ENCODE measurements at places on chromosomes 3 and 15.

DNA sequence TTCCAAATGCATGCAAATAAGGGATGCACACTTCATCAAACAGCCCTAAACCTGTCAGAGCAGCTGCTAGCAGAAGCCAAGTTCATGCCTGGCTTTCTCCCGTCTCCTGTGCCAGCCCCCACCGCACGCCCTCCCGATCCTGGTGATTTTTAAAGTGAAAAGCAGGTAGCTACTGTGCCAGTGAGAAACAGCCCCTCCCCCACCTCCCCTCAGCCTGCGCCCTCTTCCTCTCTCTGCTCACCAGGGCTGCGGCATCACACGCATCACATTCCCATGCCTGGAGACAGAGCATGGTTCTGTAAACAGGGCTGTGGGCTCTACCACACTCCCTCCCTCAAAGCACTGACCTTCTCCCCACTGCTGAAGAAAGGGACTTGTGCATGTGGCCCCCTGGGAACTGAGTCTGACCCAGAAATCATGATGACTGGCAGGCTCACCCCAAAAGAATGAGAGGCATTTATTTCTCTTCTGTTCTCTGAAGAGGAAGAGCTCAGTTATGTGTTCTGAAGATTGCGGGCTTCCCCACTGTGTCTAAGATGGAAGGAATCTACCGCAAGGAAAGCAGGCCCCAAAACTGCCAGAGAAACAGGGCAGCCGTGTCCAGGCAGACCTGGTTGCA is 14.5 kb upstream of the SLC6A1 start:
- peak; percentile 83 for DNase-seq

DNA sequence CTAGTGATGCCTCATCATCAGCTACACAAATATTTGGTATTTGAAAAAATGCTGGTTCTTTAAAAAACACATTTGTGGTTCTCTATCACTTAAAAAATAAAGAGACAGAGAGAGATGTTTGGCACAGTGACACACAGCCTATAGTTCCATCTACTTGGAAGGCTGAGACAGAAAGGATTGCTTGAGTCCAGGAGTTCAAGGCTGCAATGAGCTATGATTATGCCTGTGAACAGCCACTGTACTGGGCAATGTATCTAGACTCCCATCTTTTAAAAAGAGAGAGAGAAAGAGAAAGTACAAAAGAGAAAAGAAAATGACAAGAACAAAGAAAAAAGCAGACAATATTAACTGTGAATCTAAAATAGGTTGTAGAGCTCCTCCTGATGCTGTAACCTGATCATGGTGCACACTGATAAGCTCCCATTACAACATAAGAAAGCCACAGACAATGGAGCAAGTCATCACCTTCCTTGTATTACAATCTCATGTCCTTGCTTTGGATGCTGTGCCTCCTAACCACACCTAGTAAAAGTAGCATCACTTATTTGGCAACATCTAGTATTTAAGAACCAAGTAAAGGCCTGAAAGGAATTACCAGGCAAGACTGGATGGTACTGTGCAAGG is 31.7 kb upstream of the MAP4 start:
- no peak for DNase-seq

DNA sequence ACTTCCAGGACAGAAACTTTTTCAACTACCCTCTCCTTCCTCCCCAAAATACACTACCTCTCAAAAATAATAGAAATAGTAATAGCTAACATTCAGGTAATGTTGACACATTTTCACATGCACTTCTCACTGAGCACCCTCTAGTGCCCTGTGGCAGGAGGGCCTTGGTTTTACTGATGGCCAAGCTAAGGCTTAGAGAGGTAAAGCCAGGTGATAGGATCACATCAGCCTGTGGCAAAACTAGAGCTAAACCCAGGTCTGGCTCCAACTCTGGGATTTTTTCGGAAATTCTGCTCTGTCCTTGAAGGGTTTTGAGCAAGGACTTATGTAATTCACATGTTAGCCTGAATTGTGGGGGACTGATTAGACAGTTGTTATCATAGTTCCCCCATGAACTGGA is 922 bp upstream of the TAMM41 start:
- DNase-seq = no peak

DNA sequence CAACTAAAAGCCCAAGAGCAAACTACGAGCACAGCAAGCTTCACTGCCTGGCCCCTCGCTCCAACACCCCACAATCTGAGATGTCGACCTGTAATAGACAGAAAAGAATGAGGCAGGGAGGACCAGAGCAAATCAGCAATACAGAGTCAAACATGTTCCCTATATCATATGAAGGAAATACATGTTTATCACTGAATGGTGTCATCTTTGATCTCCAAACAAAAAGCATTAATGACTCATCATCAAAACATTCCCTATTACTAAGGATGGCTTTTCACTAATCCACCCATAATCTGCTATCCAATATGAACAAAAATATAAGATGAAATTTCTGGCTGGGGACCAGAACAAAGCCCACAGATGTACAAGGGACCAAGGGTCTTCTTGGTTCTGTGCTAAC is 34.7 kb downstream of the MYO5A start:
- DNase-seq = no peak

DNA sequence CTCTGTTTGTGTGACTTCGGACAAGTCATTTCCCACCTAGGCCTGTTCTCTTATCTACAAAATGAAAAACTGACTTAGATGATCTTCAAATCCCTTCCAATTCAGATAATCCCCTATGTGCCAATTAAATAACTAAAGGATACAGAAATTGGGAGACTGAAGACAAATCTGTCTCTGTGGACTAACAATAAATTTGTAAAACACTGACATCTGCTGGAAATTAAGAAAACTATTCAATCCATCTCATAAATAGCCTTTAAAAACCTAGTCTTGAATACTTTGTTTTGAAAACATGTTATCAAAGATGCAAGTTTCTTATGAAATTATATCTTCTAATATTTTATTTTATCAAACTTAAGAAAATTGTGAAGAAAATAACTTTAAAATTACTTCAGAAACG is 38.3 kb downstream of the MTHFS start:
- peak; percentile 45 for DNase-seq

GRCh38 chr15:81813215-81813614 is 232.6 kb downstream of the MEX3B start:
- no peak for DNase-seq

GRCh38 chr3:110420158-110420641 is 651.4 kb upstream of the NECTIN3 start:
- DNase-seq = no peak

GRCh38 chr15:64751464-64751863 is 23.9 kb downstream of the RBPMS2 start:
- DNase-seq = no peak

DNA sequence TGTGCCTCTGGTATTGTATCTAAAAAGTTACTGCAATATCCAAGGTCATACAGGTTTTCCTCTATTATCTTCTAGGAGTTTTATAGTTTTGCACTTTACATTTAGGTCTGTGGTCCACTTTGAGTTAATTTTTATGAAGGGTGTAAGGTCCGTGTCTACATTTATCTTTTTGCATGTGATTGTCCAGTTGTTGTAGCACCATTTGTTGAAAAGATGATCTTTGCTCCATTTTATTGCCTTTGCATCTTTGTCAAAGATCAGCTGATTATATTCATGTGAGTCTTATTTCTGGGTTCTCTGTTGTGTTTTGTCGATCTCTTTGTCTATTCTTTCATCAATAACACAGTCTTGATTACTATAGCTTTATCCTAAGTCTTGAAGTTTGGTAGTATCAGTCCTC is 6.7 kb downstream of the CHRNA7 start:
- DNase-seq = no peak

DNA sequence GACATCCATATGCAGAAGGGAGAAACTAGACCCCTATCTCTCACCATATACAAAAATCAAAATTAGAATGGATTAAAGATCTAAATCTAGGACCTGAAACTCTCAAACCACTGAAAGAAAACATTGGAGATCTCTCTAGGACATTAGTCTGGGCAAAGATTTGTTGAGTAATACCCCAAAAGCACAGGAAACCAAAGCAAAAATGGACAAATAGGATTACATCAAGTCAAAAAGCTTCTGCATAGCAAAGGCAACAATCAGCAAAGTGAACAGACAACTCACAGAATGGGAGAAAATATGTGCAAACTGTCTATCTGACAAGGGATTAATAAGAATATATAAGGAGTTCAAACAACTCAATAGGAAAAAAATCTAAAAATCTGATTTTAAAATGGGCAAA is 54.8 kb downstream of the MYO9A start:
- no peak for DNase-seq

DNA sequence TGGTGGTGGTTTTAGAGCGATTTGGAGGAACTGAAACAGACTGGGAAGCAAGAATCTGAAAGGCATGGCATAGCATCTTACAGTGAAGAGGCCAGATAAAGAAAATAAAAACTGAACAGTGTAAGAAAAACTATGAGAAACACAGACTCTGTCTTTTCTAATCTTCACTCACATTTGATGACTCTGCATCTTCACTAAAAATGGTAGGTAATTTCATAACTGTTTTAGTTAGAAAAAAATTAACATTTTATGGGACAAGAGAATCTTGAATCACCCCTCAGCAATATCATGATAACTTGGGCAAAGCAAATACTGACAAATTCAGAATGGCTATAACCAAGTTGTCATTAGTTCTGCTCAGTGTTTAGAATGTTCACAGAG is 812.6 kb downstream of the MCTP2 start:
- DNase-seq = no peak

GRCh38 chr3:100360757-100361496 is 26.4 kb downstream of the NIT2 start:
- no peak for DNase-seq

DNA sequence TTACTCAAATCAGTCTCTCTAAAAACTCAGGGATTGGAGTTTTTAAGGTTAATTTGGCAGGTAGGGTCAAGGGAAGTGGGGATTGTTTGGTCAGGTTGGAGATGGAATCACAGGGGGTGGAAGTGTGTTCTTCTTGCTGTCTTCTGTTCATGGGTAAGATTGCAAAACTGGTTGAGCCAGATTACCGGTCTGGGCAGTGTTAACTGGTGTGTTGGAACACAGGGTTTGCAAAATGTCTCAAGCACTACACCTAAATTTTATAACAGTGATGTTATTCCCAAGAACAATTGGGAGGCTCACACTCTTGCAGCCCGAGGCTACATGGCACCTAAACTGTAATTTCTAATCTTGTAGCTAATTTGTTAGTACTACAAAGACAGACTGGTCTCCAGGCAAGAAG is 425.4 kb downstream of the PLOD2 start:
- DNase-seq = no peak

GRCh38 chr3:104951426-104951825 is 415.3 kb upstream of the ALCAM start:
- no peak for DNase-seq

GRCh38 chr3:192947421-192947820 is 29.8 kb upstream of the MB21D2 start:
- no peak for DNase-seq

DNA sequence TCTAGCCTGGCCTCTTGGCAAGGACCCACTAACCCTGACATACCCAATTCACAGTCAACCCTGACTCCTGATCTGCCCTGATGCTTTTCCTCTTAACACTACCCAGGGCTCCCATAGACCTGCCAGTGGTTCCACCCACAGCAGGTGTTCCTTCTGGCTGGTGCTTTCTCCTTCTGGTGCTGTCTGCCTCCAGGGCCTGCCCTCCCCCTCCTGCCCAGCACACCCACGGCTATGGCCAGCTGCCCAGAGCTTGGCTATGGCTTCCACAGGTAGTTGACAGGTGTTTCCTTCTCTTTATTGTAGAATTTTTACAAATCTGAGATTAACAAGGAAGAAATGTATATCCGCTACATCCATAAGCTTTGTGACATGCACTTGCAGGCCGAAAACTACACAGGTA is 46.5 kb upstream of the MANF start:
- no peak for DNase-seq

GRCh38 chr3:1288805-1289494 is 196.1 kb downstream of the CNTN6 start:
- DNase-seq = peak; percentile 82

- DNase-seq = no peak
These were observed 11.0 kb upstream of the PLXNA1 start for GRCh38 chr3:126971891-126972351.
